ENCODE measurements at places on chromosomes 3 and 15.

GRCh38 chr3:147654827-147655226 lies 245.7 kb downstream of the ZIC1 start:
- H3K36me3 ChIP-seq, result no peaks in the 10 kb centered on the region
- no peak overlapping the region for H3K4me3 ChIP-seq
- H3K27ac ChIP-seq, result no peak overlapping the region
- no peak for DNase-seq
- H3K4me1 ChIP-seq, result no peaks in the 10 kb centered on the region

DNA sequence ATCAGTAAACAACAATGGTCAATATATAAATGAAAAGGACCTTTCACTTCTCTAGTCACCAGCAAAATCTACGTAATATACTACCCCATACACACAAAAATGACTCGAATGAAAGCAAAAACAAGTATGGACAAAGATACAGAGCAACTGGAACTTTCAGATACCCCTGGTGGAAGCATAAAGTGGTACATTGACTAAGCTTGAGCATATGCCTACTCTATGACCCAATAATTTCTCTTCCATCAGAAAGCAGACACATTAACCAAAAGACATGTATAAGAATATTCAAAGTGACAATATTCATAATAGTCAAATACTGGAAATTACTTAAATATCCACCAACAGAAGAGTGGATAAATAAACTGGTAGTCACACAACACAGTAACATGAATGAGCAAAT lies 86.0 kb downstream of the EFL1 start:
- no peaks in the 10 kb centered on the region for H3K27me3 ChIP-seq
- H3K4me1 ChIP-seq, result peaks cover 4% of the 10 kb centered on the region
- H3K36me3 ChIP-seq, result no peaks in the 10 kb centered on the region
- DNase-seq, result no peak

DNA sequence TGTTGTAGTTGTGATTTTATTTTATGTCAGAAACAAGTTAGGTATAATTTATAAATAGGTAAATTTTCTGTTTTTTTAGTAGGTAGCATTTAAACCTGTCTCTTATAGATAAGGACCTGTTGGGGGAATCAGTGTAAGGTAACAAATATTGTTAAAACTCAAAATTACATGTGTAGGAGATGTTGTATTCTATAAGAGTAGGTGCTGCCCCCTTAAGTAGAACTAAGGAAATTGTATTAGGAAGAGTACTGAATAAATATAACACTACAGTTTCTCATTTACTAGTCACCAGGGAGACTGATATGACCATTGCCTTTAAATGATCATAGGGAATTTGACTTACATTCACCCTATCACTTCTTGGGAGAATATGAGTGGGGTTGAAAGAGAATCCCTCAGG lies 31.2 kb downstream of the SLC25A36 start:
- DNase-seq, result no peak
- H3K27me3 ChIP-seq, result no peaks in the 10 kb centered on the region

- H3K4me3 ChIP-seq, result peak overlapping the region; percentile 3
- no peak for DNase-seq
- no peak overlapping the region for H3K27ac ChIP-seq
- H3K4me1 ChIP-seq, result peaks cover 30% of the 10 kb centered on the region
- H3K27me3 ChIP-seq, result no peaks in the 10 kb centered on the region
Measured at GRCh38 chr3:118942671-118943070, 92.0 kb downstream of the IGSF11 start.

DNA sequence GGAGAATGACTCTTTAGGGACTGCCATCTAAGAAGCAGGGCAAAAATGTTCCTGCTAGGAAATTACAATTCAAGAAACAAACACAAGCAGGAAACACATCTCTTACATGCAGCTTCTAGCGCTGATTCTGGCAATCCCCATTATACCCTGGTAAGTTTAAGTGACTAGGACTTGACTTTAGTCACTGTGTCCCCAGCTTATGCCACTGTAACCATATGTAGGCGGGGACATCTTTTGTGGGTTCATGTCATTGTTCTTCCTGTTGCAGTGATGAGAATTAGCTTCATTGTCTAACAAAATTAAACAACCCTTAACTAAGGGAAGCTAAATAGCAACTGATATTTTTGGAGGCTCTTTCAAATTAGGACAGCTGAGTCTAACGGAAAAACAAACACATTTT lies 17.9 kb upstream of the FAM81A start:
- H3K27me3 ChIP-seq, result peaks cover 40% of the 10 kb centered on the region
- no peak overlapping the region for H3K4me3 ChIP-seq
- no peaks in the 10 kb centered on the region for H3K36me3 ChIP-seq
- H3K27ac ChIP-seq, result no peak overlapping the region
- peak; percentile 14 for DNase-seq

- H3K36me3 ChIP-seq, result no peaks in the 10 kb centered on the region
- H3K27ac ChIP-seq, result no peak overlapping the region
- no peaks in the 10 kb centered on the region for H3K4me1 ChIP-seq
- no peak for DNase-seq
- H3K27me3 ChIP-seq, result peaks cover 7% of the 10 kb centered on the region
Measured at GRCh38 chr3:150270883-150271590, 137.1 kb upstream of the TSC22D2 start.

DNA sequence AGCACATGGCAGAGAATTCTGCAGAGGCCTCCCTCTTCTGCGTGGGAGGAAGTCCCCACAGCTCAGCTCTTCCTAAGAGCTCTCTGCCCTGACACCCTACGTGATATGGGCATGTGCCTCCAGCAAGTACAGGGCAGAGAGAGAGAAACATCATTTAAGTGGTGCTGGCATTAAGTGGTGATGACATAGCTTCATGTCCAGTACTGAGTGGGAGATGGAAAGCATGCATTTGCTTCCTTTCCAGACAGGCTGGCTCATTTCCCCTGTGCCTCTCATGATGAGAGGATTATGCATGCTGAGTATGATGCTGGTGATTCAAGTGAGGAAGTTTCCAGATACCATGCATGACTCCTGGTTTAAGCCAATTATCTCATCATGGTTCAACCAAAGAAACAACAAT lies 26.9 kb downstream of the BFSP2 start:
- no peak overlapping the region for H3K27ac ChIP-seq
- H3K36me3 ChIP-seq, result no peaks in the 10 kb centered on the region
- DNase-seq, result no peak

- H3K4me1 ChIP-seq, result no peaks in the 10 kb centered on the region
- no peak overlapping the region for H3K4me3 ChIP-seq
- no peak overlapping the region for H3K27ac ChIP-seq
- H3K27me3 ChIP-seq, result no peaks in the 10 kb centered on the region
Measured at GRCh38 chr15:37217567-37217966, 117.2 kb upstream of the MEIS2 start.

DNA sequence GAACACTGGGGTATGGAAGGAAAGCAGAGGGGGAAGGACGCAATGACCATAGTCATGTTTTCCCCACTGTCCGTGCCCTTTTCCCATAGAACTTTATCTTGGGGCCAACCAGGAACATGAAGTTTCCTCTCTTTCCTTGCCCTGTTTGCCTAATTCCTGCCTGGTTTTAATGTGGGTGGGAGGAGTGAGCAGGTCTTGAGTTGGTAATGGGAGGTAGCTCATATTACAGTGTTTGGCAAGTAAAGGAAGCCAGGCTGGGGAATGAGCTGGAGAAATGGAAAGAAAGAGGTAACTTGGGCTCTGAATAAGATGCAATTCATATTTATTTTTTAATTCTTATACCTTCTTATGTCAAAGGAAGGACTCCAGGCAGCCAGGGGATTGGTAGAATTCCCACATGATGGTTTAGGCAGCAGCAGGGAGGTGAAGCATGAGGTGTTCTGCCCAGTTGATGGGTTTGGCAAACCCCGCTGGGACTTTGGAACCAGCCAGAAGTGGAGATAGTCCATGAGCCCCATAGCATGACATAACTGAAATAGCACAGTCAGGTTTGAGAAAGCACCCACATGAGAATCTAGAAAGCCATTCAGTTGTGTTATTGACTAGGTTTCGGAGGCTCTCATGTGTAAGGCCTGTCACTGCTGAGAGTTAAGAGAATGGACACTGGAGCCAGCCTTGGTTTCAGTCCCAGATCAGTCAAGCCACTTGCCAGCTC lies 60.0 kb downstream of the CCK start:
- no peaks in the 10 kb centered on the region for H3K4me1 ChIP-seq
- DNase-seq, result no peak
- H3K27ac ChIP-seq, result no peak overlapping the region
- H3K27me3 ChIP-seq, result no peaks in the 10 kb centered on the region

- H3K4me1 ChIP-seq, result no peaks in the 10 kb centered on the region
- H3K27ac ChIP-seq, result no peak overlapping the region
- no peak overlapping the region for H3K4me3 ChIP-seq
- DNase-seq, result no peak
- peaks cover 49% of the 10 kb centered on the region for H3K27me3 ChIP-seq
Measured at GRCh38 chr15:61003437-61004218, 225.5 kb downstream of the RORA start.

DNA sequence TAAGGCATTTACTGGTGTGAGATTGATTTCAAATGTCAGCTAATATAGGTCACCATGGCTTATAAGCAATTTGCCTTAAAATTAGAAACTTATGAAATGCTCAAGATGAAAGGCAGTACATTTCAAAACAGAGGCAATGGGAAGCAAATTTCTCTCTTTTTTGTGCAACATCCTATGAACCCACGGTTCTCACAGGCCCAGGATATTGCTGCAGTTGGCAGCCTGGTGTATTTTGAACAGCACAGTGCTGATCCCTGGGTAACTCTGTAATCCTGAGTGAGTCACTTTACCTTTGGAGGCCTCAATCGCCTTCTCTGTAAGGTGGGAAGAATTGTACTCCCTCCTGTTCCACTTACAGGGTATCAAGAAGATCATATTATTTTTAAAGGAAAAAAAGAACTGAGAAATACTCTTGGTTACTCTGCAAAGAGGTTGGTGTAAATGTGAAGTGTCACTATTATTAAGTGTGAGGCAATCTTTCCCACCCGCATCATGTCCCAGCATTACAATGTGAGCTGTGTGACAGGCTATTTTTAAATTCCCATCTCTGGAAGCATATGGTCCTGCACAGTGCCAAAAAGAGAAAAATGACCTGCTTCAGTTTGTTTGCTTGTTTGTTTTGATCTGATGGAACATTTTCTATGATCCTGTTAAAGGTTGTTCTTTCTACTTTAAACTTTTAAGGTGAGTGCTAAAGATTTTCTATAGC lies 190.1 kb upstream of the LPP start:
- H3K27ac ChIP-seq, result no peak overlapping the region
- H3K27me3 ChIP-seq, result peaks cover 17% of the 10 kb centered on the region
- no peak for DNase-seq
- no peak overlapping the region for H3K4me3 ChIP-seq
- peaks cover 13% of the 10 kb centered on the region for H3K4me1 ChIP-seq

GRCh38 chr3:47469616-47470015 lies 6.1 kb downstream of the SCAP start:
- H3K27ac ChIP-seq, result no peak overlapping the region
- no peak for DNase-seq
- H3K36me3 ChIP-seq, result peaks cover 13% of the 10 kb centered on the region
- no peak overlapping the region for H3K4me3 ChIP-seq

GRCh38 chr3:25849091-25849490 lies 59.2 kb downstream of the OXSM start:
- H3K4me3 ChIP-seq, result no peak overlapping the region
- H3K36me3 ChIP-seq, result no peaks in the 10 kb centered on the region
- no peak overlapping the region for H3K27ac ChIP-seq
- no peaks in the 10 kb centered on the region for H3K27me3 ChIP-seq
- H3K4me1 ChIP-seq, result peaks cover 8% of the 10 kb centered on the region
- DNase-seq, result no peak

GRCh38 chr3:9765865-9766264 lies 3.9 kb downstream of the CAMK1 start:
- no peak overlapping the region for H3K4me3 ChIP-seq
- no peak overlapping the region for H3K27ac ChIP-seq
- no peaks in the 10 kb centered on the region for H3K27me3 ChIP-seq
- peaks cover 45% of the 10 kb centered on the region for H3K4me1 ChIP-seq
- peaks cover 12% of the 10 kb centered on the region for H3K36me3 ChIP-seq

DNA sequence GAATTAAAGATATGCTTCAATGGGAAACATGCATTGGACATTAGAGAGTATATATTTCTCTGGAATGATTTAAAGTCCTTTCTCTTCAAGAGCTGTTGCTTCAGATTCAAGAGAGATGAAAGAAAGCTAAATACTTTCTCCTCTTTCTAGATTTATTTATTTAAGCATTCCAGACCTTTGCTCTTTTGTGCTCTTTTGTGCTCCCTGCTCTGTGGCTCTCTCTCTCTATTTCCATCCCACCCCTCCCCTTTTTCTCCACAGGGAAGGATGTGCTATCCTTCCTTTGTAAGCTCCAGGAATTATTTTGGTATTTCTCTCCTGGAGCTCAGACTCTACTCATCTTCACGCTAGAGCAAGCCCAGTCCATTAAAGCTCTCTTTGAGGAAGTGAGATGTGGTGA lies 871.9 kb upstream of the GBE1 start:
- no peak overlapping the region for H3K4me3 ChIP-seq
- no peaks in the 10 kb centered on the region for H3K36me3 ChIP-seq
- no peaks in the 10 kb centered on the region for H3K27me3 ChIP-seq
- no peaks in the 10 kb centered on the region for H3K4me1 ChIP-seq
- no peak overlapping the region for H3K27ac ChIP-seq

GRCh38 chr3:102092617-102093466 lies 243.5 kb downstream of the NFKBIZ start:
- no peaks in the 10 kb centered on the region for H3K27me3 ChIP-seq
- H3K4me1 ChIP-seq, result peaks cover 55% of the 10 kb centered on the region
- DNase-seq, result peak; percentile 59
- no peaks in the 10 kb centered on the region for H3K36me3 ChIP-seq
- H3K4me3 ChIP-seq, result peak overlapping the region; percentile 77

- peak overlapping the region; percentile 96 for H3K27ac ChIP-seq
- H3K4me3 ChIP-seq, result peak overlapping the region; percentile 91
- peak; percentile 58 for DNase-seq
- H3K36me3 ChIP-seq, result no peaks in the 10 kb centered on the region
Measured at GRCh38 chr15:31216215-31216911, 110.3 kb upstream of the KLF13 start.

DNA sequence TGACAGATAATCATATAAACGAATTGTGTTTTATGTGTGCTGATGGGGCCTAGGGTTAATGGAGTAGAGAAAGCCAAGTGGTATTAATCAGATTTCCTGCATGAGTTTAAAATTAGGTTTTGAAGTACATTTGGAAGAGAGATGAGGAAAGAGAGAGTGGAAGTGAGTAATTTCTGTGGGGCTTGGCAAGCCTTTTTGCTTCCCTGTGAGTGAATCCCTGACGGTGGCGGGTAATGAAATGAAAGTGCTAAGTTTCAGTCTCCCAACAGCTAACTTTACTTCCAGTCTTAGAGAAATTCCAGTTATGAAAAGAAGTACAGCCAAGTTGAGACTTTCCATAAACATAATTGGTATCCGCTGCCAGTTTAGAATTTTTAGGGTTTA lies 139.4 kb downstream of the BBX start:
- H3K4me3 ChIP-seq, result no peak overlapping the region
- peaks cover 20% of the 10 kb centered on the region for H3K4me1 ChIP-seq
- no peaks in the 10 kb centered on the region for H3K27me3 ChIP-seq
- H3K36me3 ChIP-seq, result no peaks in the 10 kb centered on the region

DNA sequence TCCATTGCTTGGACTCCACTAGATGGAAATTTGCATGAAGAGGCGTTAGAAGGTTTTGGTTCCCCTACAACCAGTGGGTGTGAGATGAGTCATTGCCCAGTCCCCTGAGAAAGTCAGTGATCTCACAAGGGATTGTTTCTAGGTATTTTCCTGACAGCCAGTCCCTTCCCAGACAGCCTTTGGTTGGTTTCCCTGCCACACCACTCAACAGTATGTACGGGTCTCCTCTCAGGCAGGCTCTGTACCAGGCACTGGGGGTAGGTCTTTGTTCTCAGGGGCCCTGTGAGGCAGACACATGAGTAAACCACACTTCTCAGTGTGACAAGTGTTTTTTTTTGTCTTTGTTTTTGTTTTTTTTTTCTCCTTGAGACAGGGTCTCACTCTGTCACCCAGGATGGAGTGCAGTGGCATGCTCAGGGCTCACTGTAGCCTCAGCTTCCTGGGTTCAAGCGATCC lies 4.0 kb downstream of the LAMP3 start:
- peak; percentile 65 for DNase-seq
- peak overlapping the region; percentile 15 for H3K4me3 ChIP-seq
- H3K27me3 ChIP-seq, result peaks cover 1% of the 10 kb centered on the region
- peak overlapping the region; percentile 12 for H3K27ac ChIP-seq
- peaks cover 47% of the 10 kb centered on the region for H3K4me1 ChIP-seq

All from activated T-cell treated with anti-CD3 and anti-CD28 coated beads, Interleukin-2, amount 50 U/mL, for 72 hours (primary cell).